ENCODE measurements at places on chromosomes 5 and 9.

DNA sequence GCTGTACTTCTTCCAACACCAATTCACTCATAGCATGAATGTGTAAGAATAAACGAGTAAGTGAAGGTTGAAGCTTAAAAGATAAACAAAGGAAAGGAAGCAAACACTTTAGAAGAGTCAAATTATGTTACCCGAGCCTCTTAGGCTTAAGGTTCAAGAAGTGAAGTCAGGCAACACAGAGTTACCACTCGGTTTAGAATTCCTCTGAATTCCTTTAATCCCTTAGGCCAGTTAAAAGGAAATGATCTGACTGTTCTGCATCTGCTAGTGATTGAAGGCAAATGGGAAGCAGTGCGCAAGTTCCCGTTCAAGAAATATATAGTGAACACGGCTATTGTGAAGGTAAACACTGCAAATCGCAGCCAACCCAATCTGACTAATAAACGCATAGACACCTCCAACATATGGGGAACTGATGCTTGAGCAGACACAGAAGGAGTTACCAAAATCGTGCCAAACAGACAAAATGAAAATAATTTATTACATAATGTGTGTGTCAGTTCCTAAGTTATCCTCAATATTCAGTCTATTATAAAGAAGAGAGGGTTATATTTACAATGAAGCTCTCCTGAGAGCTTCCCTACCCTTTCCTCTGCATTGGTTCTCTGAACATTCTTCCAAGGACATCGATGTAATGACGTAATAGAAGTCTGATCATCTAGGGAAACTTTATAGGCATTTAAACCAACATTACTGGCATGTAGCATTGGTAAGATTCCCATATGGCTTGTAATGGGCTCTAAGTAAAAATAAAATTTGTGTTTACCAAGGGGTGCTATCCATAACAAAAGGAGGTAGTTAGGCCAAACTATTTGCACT lies 837.1 kb upstream of the ZNF608 start:
- DNase-seq, result no peak

GRCh38 chr9:78775211-78775610 lies 478.3 kb downstream of the PSAT1 start:
- DNase-seq, result no peak

GRCh38 chr5:68196876-68197275 lies 18.7 kb upstream of the PIK3R1 start:
- DNase-seq, result peak; percentile 73

GRCh38 chr5:909994-910768 lies 17.5 kb downstream of the TRIP13 start:
- DNase-seq, result no peak

DNA sequence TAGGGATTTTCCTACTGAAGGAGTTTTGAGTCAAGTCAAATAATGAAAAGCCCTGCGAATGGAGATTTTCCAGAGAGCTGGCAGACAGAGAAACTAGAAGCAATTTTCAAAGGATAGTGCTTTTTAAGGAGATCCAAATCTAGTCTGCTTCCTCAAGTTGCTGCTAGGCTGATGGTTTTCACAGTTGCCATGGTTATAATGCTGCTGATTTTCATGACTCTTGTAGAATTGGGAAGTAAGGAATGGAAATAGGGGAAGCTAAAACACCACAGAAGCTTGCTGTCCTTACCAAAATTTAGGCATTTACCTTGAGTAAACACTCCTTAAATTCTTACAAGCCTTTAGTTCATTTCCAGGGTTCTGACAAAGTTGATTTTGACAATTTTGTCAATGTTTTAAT lies 30.1 kb upstream of the HAPLN1 start:
- DNase-seq, result peak; percentile 5

- DNase-seq, result no peak
Observed at GRCh38 chr5:154086146-154086545, 47.4 kb downstream of the MFAP3 start.

- peak; percentile 68 for DNase-seq
Observed at GRCh38 chr5:28344836-28345433, 1306.5 kb upstream of the CDH9 start.

- no peak for DNase-seq
Observed at GRCh38 chr5:123718238-123718637, 206.3 kb downstream of the CSNK1G3 start.

- no peak for DNase-seq
Observed at GRCh38 chr9:71637375-71637774, 130.9 kb downstream of the CEMIP2 start.

DNA sequence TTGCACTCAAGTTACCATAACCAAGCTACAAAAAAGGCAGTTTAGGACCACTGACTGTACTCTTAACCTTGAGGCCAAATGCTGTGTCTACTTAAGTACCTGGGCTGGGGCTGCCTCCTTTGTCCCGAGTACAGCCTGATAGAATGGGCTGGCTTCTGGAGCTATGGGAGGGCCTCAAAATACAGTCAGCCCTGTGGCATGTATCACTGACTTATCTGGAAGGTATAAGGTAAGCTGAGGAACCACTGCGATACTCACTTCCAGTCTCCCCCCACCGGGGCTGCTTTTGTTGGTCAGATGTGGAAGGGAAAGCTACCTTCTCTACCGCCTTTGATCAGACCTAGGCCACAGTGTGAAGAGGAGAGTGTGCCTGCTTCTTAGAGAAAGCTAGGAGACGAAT lies 404.8 kb downstream of the ARHGEF28 start:
- DNase-seq, result no peak

DNA sequence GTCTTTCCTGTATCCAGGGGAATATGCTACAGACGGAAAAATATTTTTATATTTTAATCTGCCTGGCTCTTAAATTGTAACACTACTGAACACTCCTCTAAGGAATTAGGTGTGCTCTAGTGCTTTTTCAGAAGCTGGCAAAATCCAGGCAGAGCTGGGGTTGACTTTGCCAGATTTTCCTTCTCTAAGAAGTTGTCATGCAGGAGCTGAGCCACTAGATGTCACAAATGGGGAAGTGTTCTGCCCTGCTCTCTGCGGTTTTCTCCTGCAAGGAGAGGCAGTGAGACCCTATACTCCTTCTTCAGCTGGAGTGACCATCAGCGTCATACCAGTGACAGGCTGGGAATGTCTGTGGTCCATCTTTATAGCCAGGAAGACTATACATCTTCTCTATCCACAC lies 112.5 kb downstream of the HAPLN1 start:
- DNase-seq, result peak; percentile 70

GRCh38 chr5:169095410-169095960 lies 205.5 kb downstream of the SLIT3 start:
- no peak for DNase-seq

GRCh38 chr5:143566139-143566538 lies 162.7 kb upstream of the NR3C1 start:
- no peak for DNase-seq

DNA sequence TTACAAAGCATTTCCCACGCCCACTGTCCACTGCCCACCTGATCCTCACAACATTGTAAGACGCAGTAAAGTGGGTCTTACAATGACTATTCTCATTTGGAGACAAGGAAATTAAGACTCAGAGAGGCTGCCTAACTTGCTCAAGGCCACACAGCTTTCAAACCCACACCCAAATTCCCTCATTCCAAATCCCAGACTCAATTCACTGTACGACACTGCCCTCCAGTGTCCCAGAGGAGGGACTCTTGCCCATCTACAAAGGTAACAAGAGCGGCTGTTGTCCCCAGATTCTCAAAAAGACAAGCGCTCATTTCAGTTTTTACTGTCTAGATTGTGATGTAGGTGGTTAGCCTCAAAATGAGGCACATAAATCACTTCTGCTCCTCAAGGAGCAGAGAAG lies 184.6 kb downstream of the ACTL7B start:
- peak; percentile 54 for DNase-seq

DNA sequence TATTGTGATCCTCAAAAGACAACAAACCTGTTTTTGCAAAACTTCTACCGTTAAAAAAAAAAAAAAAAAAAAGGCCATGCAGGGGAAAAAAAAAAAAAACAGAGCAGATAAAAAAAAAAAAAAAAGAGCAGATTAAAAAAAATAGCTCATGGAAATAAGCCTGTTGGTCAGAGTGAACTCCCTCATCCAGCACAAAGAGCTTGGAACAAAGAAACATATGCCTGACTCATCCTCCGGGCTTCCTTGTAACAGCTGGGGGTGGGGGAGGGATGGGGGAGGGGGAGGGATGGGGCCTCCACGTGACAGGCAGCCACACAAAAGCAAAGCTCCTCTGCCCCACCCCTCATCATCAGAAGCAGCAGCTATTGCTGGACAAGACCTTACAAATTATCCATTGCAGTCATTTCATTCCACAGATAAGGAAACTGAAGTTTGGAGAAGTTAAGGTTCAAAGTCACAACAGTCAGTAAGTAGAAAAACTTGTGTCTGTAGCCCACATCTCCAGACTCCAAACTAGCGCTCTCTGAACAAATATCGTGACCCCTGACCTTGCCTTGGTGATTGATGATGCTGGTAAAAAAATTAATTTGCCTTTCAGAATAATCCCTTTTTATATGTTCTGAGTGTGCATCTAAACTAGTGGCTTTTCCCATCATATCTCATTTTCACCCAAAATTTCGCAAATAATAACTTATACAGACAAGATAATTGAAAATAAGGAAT lies 38.9 kb downstream of the SLC35D2 start:
- DNase-seq, result peak; percentile 28

GRCh38 chr5:73851471-73852181 lies 225.6 kb downstream of the ARHGEF28 start:
- no peak for DNase-seq

DNA sequence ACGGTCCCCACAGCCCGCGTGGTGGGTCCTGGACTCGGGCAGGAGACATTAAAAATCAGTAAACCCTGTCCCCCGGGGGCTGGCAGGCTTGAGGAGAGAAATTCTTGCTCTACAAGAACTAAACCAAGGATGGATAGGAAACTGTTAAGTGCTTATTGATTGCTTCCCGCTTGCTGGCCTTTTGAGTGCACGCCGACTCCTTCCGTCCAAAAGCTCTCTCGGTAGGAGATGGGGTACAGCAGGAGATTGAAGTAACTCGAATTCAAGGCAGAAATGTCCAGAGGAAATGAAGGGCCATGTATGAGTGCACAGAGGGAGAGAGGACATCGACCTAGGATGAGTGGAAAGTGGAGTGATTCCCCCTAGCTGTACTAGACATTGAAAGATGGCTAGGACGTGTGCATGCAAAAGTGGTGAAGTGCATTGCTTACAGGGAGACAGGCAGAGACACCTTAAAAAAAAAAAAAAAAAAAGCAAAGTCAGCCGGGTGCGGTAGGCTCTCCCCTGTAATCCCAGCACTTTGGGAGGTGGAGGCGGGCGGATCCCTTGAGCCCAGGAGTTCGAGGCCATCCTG lies 923 bp downstream of the RECK start:
- DNase-seq, result no peak

DNA sequence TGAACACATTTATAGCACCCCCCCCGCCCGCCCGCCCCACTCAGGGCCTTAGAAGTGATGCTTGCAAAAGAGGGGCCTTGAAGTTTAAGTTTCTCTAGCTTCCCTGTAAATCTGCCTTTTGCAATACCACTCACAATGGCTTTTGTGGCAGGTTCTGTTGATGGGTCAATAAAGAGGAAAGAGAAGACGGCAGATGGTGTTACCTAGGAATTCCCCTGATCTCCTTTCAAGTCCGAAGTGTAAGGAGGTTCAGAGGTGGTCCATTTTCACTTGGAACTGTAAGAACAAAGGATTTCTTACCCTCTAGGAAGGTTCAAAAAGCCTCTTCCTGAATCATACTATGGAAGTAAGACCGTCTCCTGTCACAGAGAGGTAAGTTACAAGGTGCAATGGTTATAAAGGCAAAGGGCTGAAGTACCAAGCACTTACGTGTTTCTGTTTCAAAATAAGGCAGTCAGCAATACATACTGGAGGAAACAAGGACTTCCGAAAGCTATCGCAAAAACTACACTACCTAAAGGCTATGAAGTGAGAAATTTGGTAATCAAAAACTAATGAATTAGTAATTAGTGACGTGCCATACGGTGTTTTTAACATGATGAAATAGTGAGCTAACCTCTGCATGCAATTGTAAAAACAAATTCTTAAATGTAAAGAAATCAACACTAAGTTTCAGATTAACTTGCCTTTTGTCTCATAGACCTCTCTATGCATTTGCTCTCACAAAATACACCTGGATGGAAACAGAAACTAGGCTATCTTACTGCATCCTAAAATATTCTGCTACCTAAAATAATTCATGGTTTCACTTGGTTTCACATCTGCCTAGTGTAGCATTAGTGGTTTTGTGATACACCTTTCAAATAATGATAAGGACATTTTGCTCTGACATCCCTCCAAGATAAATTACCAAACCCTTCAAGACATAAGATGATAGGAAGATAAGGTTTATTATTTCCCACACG lies 589.4 kb upstream of the FAM174A start:
- no peak for DNase-seq

DNA sequence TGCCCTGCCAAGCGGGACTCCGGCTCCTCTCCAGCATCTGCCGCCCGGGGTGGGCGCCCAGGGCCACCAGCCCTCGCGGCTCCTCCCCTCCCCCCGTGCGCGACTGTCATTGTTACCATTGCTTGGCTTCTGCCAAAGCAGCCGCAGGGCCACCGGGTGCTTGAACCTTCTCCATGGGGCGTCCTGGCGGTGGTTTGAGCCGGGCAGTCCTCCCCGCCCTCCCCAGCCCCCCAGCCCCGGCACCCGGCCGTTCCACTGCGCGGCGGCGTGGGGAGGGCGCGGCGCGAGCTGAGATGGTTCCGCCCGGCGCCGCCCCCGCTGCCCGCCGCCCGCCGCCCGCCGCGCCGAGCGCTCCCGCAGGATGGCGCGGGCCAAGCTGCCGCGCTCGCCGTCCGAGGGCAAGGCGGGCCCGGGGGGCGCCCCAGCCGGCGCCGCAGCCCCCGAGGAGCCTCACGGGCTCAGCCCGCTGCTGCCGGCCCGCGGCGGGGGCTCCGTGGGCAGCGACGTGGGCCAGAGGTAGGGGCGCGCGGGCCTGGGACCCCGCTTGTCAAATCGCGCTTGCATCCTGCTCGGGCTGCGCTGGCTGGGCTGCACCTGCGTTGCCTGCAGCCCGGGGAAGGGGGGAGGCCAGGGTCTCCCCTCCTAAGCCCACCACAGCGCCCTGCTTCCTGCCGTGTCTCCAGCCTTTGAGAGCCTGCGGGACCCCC lies 34.4 kb downstream of the KCNT1 start:
- no peak for DNase-seq

DNA sequence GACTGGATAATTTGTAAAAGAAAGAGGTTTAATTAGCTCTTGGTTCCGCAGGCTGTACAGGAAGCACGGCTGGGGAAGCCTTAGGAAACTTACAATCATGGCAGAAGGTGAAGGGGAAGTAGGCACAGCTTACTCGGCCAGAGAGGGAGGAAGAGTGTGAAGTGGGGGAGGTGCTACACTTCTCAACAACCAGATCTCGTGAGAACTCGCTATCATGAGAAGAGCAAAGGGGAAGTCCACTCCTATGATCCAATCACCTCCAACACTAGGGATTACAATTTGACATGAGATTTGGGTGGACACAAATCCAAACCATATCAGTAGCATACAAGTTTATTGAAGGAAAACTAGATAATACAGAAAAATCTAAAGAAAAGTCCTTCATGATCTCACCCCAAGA lies 39.9 kb downstream of the NEURL1B start:
- peak; percentile 76 for DNase-seq

Measured in hematopoietic multipotent progenitor cell treated with erythropoietin and hydrocortisone succinate and interleukin-3 and kit ligand, for 4 days (in vitro differentiated cells).